ENCODE measurements at places on chromosomes 7 and 10. TPM values are rescaled to one million over a fixed set of nuclear protein-coding genes. Genes with fewer than 3 reads are reported as not detected.

The CFAP58 gene
- total RNA-seq = 0.29 TPM

The AKR1D1 gene
- not detected for total RNA-seq

The HOXA1 gene
- not detected for total RNA-seq

The TMEM213 gene
- total RNA-seq = not detected

The SPDYE1 gene
- not detected for total RNA-seq

The ABCB1 gene
- total RNA-seq = not detected

The ZNF518A gene
- total RNA-seq = 14.9 TPM

The TAC1 gene
- total RNA-seq = not detected

The ZNF467 gene
- total RNA-seq = 4.4 TPM

The CALD1 gene
- 807 TPM for total RNA-seq

The TDRD1 gene
- total RNA-seq = not detected

DNA sequence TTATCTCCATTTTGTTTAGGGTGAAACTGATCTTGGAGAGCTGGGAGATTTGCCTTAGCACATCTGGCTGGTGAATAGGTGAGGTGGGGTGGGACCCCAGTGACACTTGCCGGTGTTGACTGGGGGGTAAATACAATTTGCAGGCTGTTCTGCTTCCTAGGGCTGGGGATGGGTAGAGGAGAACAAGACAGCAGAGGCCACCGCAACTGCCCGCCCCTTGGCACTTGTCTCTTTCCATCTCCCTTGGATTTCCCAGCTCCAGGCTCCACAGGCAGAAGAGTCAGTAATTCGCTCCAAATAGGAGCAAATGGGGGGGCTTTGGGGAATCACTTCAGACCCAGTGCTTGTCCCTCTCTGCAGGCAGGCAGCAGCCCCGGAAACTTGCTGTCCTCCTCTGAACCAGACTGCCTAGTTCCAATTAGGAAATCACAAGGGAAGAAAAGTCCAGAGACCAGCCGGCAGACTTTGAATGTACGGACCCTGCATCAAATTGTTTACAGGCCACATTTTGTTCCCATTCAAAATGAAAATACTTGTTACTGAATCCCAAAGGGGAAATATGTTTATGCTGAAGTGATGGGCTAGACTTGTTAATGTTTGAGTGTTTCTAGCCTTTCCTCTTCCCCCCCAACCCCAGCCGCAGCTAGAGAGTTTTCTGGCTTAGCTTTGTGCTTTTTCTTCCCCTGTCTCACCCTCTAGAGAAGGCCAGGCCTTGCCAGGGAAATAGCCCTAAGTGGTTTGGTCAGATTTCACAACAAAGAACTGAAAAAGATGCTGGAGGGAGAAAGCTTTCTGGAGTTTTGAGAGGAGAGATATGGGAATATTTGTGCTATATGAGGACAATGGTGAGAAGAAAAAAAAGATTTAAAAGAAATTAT is 10.0 kb upstream of the INPP5F start:
- no peak for DNase-seq

- no peak for DNase-seq
Observed at GRCh38 chr7:10239695-10240345, 733.9 kb upstream of the PHF14 start.

- no peak for DNase-seq
Observed at GRCh38 chr10:20492447-20492846, 404.7 kb downstream of the NEBL start.

DNA sequence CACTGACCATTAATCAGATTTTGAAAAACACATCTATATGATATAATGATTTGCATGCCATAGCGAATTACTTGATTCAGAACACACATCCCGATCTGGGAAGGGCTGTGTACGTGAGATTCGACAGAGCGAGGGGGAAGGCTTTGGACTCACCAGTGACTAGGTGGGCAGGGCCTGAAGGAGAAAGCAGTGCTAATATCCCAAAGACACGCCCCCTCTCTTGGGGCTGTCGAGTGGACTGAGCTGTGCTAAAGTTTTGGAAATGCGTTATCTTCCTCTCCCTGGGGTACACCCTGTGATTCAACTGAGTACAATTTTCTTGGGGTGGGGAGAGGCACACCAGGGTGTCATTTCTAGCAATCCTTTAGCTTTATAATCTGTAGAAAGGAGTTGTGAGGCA is 1.8 kb downstream of the LRRC17 start:
- no peak for DNase-seq

- no peak for DNase-seq
Observed at GRCh38 chr10:96370584-96371157, 11.9 kb upstream of the OPALIN start.

- no peak for DNase-seq
Observed at GRCh38 chr10:127318396-127318795, 122.0 kb upstream of the INSYN2A start.

DNA sequence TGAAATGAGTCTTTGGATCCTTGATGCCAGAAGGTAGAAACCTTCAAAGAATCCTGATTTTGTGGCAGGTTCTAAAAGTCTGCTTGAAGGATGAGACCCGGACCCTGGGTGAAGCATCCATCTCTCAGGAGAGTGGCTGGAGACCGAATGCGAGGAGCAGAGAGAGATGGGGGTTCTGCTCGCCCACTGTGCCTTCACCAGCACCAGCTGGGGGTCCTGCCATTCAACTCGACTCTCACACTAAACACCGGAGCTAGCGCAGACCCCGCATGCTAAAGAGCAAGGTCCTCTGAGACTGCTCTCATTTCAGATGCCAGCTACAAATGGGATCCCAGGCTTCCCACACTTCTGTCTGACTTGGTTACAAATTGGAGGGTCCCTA is 218.4 kb downstream of the GLRX3 start:
- no peak for DNase-seq

DNA sequence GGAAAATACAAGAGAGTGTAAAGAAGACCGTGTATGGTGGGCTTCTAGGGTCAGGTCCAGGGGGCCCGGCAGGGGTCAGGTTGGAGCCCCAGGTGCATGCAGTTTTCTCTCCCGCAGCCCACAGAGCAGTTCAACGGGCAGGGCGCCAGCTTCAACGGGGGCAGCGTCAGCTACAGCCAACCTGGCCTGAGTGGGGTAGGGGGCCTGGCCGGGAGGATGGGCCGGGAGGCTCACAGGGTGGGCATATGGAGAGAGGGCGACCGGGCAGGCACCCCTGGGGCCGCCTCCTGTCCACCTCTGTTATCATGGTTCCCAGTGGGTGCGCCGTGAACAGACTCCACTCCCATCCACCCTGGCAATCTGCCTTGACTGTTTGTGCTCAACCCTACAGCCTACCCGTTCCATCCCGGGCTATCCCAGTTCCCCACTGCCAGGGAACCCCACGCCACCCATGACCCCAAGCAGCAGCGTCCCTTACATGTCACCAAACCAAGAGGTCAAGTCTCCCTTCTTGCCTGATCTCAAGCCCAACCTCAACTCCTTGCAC is 11.5 kb downstream of the ZMIZ2 start:
- DNase-seq = no peak

GRCh38 chr7:127114742-127115265 is 137.9 kb downstream of the GRM8 start:
- DNase-seq = no peak

DNA sequence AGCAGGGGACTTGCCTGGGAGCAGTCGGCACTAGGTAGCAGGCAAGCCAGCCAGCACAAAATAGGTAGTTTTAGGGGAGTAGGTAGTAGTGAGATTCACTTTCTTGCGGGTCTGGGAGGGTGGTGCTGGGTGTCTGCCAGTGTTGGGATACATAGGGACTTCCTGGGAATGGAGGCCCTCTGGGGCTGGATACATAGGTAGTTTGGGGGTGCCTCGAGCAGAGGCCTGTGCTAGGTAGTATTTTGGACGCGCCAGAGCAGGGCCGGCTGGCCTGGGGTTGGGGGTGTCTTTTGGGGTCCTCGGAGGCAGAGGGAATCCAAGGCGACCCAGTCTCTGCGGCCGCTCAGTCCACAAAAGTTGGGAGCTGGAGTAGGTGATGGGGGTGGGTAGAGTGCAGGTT is 2.0 kb upstream of the HOXA3 start:
- DNase-seq = no peak

DNA sequence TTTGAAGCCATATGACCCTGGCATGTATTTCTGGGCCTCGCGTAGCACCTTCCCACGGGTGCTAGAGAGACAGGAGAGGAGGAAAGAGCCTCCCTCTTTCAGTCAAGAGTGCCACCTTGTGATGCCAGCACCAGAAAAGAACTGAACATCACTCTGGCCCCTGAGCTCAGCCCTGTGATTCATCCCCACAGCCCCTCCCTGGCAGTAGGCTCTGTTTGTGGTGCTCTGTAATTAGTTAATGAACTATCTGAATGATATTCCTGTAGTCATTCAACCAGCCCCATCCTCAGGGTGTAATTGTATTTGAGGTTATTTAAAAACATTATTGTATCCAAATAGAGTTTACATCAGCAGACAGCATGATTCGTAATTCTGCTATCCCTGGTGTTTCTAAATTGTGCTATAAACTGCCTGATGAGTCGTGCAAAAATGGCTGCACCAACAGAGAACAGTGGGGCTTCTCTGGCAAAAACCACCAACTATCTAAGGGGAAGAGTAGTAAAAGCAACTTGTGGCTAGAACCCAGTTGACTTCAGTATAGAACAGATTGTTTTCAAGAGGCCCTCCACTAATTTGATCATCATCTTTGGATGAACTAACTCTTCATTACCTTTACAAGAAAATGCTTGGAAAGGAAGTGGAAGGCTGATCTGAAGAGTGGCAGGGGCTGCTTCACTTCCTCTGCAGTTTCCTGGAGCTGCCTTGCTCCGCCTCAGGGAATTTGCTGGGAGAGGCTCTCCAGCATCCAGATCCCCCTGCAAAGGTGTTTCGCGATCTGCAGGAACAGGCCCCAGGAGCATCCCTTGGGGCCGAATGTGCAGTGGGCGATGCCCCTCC is 23.7 kb upstream of the TIAL1 start:
- no peak for DNase-seq

DNA sequence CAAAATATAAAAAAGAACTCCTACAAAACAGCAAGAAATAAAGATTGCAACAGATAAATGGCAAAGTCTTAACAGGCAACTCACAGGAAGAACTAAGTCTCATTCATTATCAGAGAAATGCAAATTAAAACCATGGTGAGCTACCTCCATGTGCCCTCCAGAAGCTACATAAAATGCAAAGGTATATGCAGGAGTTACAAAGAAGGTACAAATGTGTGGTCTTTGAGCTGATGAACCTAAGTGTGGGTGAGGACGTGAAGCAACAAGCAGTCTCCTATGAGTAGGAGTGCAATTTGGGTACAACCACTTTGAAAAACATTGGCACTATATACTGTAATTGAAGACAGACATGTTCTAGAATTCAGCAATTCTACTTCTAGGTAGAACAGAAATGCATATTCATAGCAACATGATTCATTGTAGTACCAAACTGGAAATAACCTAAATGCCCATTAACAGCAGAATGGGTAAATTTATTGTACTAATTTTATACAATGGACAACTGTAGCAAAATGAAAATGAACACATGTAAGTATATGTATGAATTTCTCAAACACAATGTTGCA is 61.6 kb upstream of the KCNMA1 start:
- DNase-seq = no peak

DNA sequence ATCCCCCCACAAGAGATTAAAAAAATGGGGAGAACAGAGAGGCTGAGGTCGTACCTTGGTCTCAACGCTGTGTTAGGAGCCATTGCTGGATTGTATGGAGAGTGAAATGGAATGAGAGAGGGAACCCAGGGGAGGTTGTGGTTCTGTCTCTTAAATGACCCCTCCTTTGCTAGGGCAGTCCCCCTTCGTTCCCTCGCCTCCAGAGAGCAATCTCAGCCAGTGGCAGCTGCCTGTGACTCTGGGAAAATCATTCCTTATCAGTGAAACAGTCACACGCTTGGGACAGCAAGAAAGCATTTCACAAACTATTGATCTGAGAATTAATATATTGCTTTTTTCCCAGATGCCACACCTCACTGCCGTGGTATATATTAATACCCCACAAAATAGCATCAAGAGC is 12.0 kb upstream of the CARD11 start:
- no peak for DNase-seq

- no peak for DNase-seq
Observed at GRCh38 chr10:98246911-98247805, 20.8 kb downstream of the LOXL4 start.

DNA sequence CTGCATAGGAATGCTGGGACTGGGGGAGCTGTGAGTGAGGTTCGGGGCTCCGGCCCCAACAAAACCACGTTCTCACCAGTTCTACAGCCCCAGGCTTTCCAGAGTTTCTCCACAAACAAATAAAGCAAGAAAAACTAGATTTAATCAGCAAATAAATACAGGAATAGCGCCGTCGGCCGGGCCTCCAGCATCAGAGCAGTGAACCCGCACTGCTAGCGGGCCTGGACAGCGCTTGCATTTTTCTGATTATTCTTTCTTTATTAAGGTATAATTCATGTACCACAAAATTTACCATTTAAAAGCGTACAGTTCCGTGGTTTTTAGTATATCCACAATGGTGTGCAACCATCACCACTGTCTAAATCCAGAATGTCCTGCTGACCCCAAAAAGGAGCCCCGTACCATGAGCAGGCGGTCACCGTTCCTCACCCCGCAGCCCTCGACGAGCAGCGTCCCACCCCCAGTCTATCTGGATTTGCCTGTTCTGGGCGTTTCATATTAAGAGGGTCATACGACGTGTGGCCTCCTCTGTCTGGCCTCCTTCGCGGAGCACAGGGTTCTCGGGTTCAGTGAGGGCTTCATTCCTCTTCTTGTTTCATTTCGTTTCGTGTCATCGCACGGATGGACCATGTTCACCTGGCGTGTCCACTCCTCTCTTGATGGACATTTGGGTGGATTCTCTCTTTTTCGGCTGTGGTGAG is 35.5 kb upstream of the FOXL3 start:
- DNase-seq = no peak

DNA sequence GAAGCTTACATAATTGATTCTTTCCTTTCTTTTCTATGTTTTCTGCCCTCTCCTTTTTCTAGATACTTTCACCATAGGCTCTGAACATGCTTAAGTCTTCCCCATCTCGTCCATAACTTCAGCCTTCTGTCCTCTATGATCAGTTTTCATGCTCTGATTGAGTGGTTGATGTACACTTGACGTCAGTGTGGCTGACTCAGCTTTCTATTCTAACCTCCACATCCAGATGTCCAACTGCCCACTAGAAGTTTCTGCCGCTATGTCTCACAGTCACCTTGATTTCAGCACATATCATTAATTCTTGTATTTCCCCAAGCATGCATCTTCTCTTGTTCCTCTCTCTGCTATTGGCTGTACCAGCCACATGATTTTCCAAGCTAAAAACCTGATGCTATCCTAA is 15.0 kb downstream of the CDK14 start:
- DNase-seq = no peak

- no peak for DNase-seq
Observed at GRCh38 chr10:124632064-124632531, 112.1 kb downstream of the FAM53B start.

- no peak for DNase-seq
Observed at GRCh38 chr7:87878208-87878735, 2.0 kb downstream of the DBF4 start.

GRCh38 chr7:108328174-108328651 is 128.0 kb downstream of the NRCAM start:
- DNase-seq = no peak
